Stimulated activated CD8-positive, alpha-beta memory T cell treated with anti-CD3 and anti-CD28 coated beads, Interleukin-7, amount 100 ng/mL, for 1 hour (primary cell): ENCODE measurements at places on chromosomes 6 and 20.

GRCh38 chr6:1705183-1705582, 95.5 kb downstream of the FOXC1 start:
- DNase-seq = no peak

DNA sequence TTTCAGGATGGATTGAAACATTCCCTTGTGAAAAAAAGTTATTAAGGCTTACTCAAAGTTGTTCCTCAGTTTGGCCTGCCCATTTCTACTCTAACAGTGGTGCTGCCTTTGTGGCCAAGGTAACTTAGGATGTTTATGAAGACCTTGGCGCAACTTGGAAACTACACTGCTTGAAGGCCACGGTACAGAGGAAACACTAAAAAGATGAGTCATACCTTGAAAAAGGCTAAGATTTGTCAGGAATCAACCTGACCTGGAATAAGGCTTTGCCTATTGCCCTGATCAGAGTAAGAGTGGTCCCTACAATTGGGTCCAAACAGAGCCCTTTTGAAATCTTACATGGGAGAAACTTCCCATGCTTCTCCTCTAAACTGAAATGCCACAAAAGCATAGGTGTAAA, 119.9 kb upstream of the MOCS1 start:
- no peak for DNase-seq

- no peak for DNase-seq
These were observed 736.1 kb downstream of the DOK5 start for GRCh38 chr20:55211481-55211880.

DNA sequence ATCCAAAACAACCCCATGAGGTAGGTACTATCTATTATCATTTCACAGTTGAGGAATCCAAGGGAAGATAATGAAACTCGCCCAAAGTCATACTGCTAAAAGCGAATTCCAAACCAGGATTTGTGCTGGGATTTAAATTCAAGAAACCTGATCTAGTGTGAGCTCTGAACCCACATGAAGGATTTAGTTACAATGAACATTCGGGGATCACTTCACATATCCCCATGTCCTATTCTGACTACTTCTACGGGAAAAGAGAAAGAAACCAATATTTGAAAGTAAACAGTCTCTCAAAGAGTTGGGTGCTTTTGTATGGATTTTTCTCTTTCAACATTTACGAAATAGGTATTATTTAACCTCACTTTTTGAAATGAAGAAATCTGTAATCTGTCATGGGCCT, 12.9 kb downstream of the RANBP9 start:
- no peak for DNase-seq

GRCh38 chr6:167401525-167402194, 76.8 kb downstream of the TTLL2 start:
- DNase-seq = no peak

DNA sequence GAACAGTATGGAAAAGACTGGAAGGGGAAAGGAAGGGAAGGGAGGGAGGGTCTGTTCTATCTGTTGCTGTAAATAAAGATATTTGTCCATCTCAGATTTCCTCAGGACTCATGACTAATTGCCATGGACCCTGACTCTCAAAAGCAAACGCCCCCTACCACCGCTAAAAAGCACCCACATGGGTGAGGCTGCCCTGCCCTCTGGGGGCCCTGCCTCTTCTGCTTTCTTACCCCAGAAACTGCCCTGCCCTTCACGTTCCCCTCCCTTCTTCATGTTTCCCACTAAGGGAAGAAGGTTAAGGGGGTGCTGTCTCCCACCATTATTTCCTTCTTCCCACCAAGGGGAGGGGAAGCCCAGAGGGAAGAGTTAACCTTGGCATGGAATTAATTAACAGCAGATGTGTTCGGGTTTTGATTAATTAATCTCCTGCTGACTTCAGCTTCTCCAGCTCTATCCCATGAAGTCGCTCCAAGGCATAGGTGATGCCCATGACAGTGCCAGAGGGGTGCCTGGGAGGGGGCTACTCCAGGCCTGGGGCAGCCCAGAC, 16.0 kb downstream of the MDFI start:
- DNase-seq = no peak

- no peak for DNase-seq
These were observed 94.0 kb upstream of the PHACTR1 start for GRCh38 chr6:12622566-12622965.

DNA sequence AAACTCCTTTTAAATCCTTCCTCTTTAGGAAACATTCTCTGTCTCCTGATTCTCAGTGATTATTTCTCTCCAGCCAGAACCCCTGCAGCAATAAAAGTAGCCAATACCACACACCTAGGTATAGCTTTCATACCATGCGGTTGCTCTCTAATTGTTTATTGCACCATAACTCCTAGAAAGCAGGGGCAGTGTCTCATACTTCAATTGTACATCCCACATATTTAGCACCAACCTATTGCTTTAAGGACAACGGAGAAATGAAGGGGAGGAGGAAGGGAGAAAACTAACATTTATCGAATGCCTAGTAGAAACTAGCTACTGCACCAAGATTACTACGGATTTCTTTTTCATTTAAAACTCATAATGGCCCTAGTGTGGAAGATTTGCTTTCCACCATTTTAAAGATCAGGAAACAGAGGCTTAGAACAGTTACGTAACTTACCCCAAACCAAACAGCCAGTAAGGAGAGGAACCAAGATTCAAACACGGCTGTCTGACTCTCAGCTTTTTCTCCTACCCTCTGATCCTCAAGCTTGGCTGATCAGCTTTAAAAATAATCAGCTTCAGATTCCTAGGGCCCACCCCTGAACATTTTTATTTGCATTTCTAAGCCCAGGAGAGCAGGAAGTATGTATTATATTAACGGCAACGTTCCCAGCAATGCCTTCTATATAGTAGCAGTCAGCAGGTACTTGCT, 43.4 kb upstream of the ATXN1 start:
- DNase-seq = no peak

- no peak for DNase-seq
These were observed 22.9 kb downstream of the ADTRP start for GRCh38 chr6:11755725-11756124.

DNA sequence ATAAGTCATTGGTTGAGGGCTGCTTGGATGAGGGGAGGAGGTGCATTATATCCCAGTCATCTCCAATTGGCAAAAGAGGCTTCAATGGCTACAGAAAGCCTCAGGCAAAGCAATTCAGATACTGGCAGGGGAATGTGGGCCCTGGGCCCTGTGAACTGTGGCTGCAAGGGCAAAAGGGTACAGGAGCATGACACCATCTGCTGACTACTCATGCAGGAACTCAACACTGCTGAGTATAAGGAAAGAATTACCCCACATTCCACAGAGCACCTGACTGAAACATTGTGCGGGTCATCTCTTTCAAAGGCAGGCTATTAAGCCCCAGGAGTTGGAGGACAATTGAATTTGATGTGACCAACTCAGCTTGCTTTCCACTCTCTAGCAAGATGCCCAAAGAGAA, 92.1 kb upstream of the SPTLC3 start:
- DNase-seq = no peak

- no peak for DNase-seq
These were observed 109.4 kb downstream of the ATXN1 start for GRCh38 chr6:16651871-16652270.
